Activated CD4-positive, alpha-beta memory T cell treated with anti-CD3 and anti-CD28 coated beads, Interleukin-2, amount 10 ng/mL, durations not matched to agents 7 days and 5 days (primary cell): ENCODE measurements at places on chromosomes 12 and 14.

GRCh38 chr12:80936642-80937390 lies 918 bp downstream of the LIN7A start:
- DNase-seq: no peak

GRCh38 chr12:11749943-11750690 lies 100.6 kb downstream of the ETV6 start:
- no peak for DNase-seq

- no peak for DNase-seq
Measured at GRCh38 chr14:86237733-86238132, 707.8 kb downstream of the FLRT2 start.

- no peak for DNase-seq
Measured at GRCh38 chr12:19138551-19138950, 9.0 kb downstream of the PLEKHA5 start.

- no peak for DNase-seq
Measured at GRCh38 chr14:53399057-53399456, 245.9 kb upstream of the DDHD1 start.

DNA sequence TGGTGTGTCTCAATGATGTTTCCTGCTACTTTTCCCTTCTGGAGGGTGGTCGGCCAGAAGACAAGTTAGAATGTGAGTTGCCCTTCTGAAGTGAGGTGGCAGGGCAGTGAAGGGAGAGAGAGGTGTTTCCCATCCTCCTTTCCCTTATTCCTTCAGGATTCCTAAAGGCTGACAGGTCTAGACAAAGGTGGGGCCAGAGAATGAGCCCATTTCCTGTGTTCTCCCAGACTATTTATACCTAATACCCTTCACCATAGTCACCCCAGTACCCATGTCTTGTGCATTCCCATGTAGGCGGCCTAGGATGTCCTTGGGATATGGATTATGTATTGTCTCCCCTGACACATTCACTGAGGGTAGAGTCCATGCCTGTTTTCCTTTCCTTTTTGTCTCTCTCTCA lies 7.0 kb downstream of the DGKA start:
- no peak for DNase-seq

GRCh38 chr12:69024413-69024812 lies 91.4 kb upstream of the CPM start:
- DNase-seq: no peak
